ENCODE measurements at places on chromosomes 13 and 19. TPM values are rescaled to one million over a fixed set of nuclear protein-coding genes. Genes with fewer than 3 reads are reported as not detected.

The CPAMD8 gene
- total RNA-seq: 14.9 TPM

DNA sequence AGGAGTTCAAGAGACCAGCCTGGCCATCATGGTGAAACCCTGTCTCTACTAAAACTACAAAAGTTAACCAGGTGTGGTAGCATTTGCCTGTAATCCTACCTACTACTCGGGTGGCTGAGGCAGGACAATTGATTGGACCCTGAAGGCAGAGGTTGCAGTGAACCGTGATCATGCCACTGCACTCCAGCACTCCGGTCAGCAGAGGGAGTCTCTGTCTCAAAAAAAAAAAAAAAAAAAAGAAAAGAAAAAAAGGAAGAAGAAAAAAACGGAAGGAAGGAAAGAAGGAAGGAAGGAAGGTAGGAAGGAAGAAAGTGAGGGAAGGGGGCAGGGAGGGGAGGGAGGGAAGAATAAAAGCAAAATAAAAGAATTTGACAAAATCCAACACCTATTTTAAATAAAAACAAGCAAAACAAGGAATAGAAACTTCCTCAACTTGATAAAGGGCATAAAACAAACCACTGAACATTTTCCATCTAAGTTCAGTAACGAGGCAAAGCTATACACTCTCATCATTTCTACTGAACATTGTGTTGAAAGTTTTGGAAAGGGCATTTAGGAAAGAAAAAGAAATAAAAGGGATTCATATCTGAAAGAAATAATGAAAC is 411.6 kb upstream of the SLITRK5 start:
- DNase-seq: no peak

DNA sequence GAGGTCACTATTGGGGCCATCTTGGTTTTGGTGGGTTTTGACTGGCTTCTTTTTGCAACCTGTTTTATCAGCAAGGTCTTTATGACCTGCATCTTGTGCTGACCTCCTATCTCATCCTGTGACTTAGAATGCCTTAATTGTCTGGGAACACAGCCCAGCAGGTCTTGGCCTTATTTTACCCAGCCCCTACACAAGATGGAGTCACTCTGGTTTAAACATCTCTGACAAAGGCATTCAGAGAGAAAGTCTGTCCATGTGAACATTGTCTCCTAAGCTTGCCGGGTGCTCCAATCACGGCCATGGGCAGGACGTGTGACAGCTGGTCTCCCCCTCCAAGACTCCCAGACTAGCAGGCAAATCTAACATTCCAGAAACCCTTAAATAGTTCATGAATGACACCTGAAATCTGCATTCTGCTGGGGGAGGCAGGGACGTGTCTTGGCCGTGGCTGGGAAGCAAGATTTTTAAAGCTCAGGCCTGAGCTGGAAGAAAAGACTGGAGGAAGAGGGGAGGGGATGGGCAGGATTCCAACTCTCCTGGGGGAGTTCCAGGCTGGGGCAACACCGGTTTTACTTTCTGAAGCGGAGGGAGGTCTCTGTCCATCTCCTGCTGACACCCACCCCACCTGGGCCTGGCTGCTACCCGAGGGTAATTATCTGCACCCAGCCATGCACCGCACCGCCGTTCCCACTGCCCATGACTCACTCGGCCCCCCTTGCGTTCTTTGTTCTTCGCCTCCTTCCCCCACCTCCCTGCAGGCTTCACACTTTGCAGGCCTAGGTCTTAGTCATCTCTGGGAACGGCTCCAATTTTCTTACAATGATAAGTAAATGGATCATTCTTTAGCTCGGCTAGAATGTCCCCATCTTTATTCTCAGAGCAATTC is 11.6 kb upstream of the OR1M1 start:
- DNase-seq: peak; percentile 96

The SLC10A2 gene
- not detected for total RNA-seq

- DNase-seq: no peak
Observed at GRCh38 chr19:40208602-40209001, 9.6 kb downstream of the TTC9B start.

GRCh38 chr19:42197375-42197817 is 20.1 kb downstream of the DEDD2 start:
- no peak for DNase-seq

The SPACA4 gene
- not detected for total RNA-seq
